Osteocyte (in vitro differentiated cells): ENCODE measurements at places on chromosomes 11 and 22.

- peak overlapping the region; percentile 99 for H3K27ac ChIP-seq
- H3K27me3 ChIP-seq, result no peaks in the 10 kb centered on the region
- H3K4me1 ChIP-seq, result peaks cover 28% of the 10 kb centered on the region
These were observed 959 bp upstream of the HIPK3 start for GRCh38 chr11:33256031-33256812.

DNA sequence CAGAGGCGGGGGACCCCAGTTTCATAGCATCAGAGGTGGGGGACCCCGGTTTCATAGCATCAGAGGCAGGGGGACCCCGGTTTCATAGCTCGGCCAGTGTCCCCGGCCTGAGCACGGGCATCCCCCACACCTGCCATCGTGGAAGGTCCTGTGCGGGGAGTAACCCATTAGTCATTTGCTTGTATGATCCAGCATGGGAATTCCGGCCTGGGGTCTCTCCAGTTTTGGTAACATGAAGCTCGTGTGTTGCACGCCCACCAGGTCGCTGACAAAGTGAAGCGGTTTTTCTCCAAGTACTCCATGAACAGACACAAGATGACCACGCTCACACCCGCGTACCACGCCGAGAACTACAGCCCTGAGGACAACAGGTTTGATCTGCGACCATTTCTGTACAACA lies 29.0 kb upstream of the KRTAP5-7 start:
- H3K27ac ChIP-seq, result no peak overlapping the region
- H3K4me1 ChIP-seq, result peaks cover 9% of the 10 kb centered on the region
- H3K27me3 ChIP-seq, result no peaks in the 10 kb centered on the region
- H3K4me3 ChIP-seq, result no peak overlapping the region
- peaks cover 58% of the 10 kb centered on the region for H3K36me3 ChIP-seq

GRCh38 chr22:46582281-46582933 lies 37.8 kb upstream of the GRAMD4 start:
- no peaks in the 10 kb centered on the region for H3K36me3 ChIP-seq
- peaks cover 56% of the 10 kb centered on the region for H3K4me1 ChIP-seq
- H3K27me3 ChIP-seq, result no peaks in the 10 kb centered on the region
- no peak overlapping the region for H3K4me3 ChIP-seq
- H3K27ac ChIP-seq, result no peak overlapping the region

- peak overlapping the region; percentile 97 for H3K27ac ChIP-seq
- no peaks in the 10 kb centered on the region for H3K36me3 ChIP-seq
- peak overlapping the region; percentile 97 for H3K4me3 ChIP-seq
- DNase-seq, result no peak
- H3K27me3 ChIP-seq, result no peaks in the 10 kb centered on the region
These were observed 14.7 kb downstream of the SSH3 start for GRCh38 chr11:67317888-67318555.

DNA sequence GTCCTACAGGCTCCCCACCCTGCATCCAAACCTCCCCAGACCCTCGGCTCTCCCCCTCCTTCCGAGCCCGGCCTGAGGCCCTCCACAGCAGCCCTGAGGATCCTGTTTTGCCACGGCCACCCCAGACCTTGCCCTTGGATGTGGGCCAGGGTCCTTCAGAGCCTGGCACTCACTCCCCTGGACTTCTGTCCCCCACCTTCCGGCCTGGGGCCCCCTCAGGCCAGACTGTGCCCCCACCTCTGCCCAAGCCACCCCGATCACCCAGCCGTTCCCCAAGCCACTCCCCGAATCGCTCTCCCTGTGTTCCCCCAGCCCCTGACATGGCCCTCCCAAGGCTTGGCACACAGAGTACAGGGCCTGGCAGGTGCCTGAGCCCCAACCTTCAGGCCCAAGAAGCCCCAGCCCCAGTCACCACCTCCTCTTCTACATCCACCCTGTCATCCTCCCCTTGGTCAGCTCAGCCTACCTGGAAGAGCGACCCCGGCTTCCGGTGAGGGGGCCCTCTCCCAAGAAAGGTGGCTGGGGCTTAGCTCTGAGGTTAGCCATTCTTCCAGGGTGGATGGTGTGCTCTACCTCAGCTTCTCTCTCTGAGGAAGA lies 2.9 kb downstream of the INPP5J start:
- no peaks in the 10 kb centered on the region for H3K27me3 ChIP-seq
- peaks cover 13% of the 10 kb centered on the region for H3K4me1 ChIP-seq
- H3K36me3 ChIP-seq, result no peaks in the 10 kb centered on the region
- H3K4me3 ChIP-seq, result no peak overlapping the region
- DNase-seq, result no peak

- H3K4me3 ChIP-seq, result no peak overlapping the region
- peaks cover 8% of the 10 kb centered on the region for H3K36me3 ChIP-seq
- H3K4me1 ChIP-seq, result peaks cover 6% of the 10 kb centered on the region
These were observed 252.6 kb downstream of the SWAP70 start for GRCh38 chr11:9916480-9916879.

DNA sequence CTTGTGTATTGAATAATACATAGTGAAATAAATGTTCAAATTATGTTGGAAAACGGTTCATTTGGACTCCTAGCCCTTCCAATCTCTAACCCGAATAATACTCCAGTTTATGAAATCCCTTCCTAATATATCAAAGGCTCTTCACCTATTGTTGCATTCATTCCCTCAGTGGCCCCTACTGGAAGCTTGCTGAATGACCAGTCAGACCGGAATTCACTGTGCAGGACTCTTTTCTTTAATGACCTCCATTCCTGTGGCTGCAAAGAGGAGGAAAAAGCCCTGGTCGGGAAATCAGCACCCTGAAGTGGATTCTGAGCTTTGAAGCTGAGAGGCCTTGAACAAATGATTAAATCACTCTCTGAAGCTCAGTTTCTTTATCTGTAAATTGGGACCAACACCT lies 19.1 kb upstream of the RCN1 start:
- H3K4me1 ChIP-seq, result peaks cover 5% of the 10 kb centered on the region
- no peaks in the 10 kb centered on the region for H3K36me3 ChIP-seq
- H3K4me3 ChIP-seq, result no peak overlapping the region
- H3K27me3 ChIP-seq, result peaks cover 76% of the 10 kb centered on the region

- peaks cover 5% of the 10 kb centered on the region for H3K36me3 ChIP-seq
- no peaks in the 10 kb centered on the region for H3K27me3 ChIP-seq
- peaks cover 27% of the 10 kb centered on the region for H3K4me1 ChIP-seq
- peak overlapping the region; percentile 75 for H3K27ac ChIP-seq
- no peak for DNase-seq
These were observed 10.6 kb downstream of the TSPAN32 start for GRCh38 chr11:2312232-2313042.

- H3K36me3 ChIP-seq, result no peaks in the 10 kb centered on the region
- H3K4me3 ChIP-seq, result no peak overlapping the region
- peaks cover 6% of the 10 kb centered on the region for H3K27me3 ChIP-seq
- peaks cover 24% of the 10 kb centered on the region for H3K4me1 ChIP-seq
These were observed 2.8 kb upstream of the CYTH4 start for GRCh38 chr22:37279331-37280181.

GRCh38 chr11:118679483-118679882 lies at the start of gene TREH:
TSS of gene TREH (minus strand) at chr11:118679650. CDS start at chr11:118679627, 23 bp downstream.
- H3K27ac ChIP-seq, result no peak within 1 kb of the TSS
- no peak for DNase-seq
- H3K4me1 ChIP-seq, result peaks cover 1% of the 10 kb centered on the region
- no peaks in the 10 kb centered on the region for H3K36me3 ChIP-seq
